HepG2 (cell line): ENCODE measurements at places on chromosomes 5 and 9. TPM values are rescaled to one million over a fixed set of nuclear protein-coding genes. Genes with fewer than 3 reads are reported as not detected.

The GHR gene
- not detected in 2 replicates for total RNA-seq

The MBLAC2 gene
- total RNA-seq = 4.1 and 5.7 TPM in 2 replicates

The UBE2QL1 gene
- total RNA-seq = not detected in 2 replicates

The TAF7 gene
- total RNA-seq = 61.5 and 96.6 TPM in 2 replicates

The TXNDC8 gene
- total RNA-seq = not detected in 2 replicates

The PCDHGC4 gene
- 0.07 TPM in 1 of 2 replicates, not detected in the other for total RNA-seq

The FOXB2 gene
- total RNA-seq = not detected in 2 replicates

The DNAI1 gene
- not detected in 2 replicates for total RNA-seq

The GTF3C4 gene
- total RNA-seq = 12.9 and 21.0 TPM in 2 replicates

The RASGRF2 gene
- 23.6 and 24.6 TPM in 2 replicates for total RNA-seq

The CARD6 gene
- total RNA-seq = 1.4 TPM in 2 replicates

The PDE6A gene
- not detected in 2 replicates for total RNA-seq

The SLC6A19 gene
- 0.02 TPM in 1 of 2 replicates, not detected in the other for total RNA-seq

The SAPCD2 gene
- 35.9 and 42.8 TPM in 2 replicates for total RNA-seq

The HRH2 gene
- total RNA-seq = not detected in 2 replicates

The BASP1 gene
- total RNA-seq = not detected in 2 replicates

The EPB41L4A gene
- total RNA-seq = 0.07 TPM in 1 of 2 replicates, not detected in the other

The PCDHB6 gene
- 0.04 TPM in 1 of 2 replicates, not detected in the other for total RNA-seq

The CORO2A gene
- 14.4 and 19.8 TPM in 2 replicates for total RNA-seq

The PCDHGA3 gene
- not detected in 2 replicates for total RNA-seq

The AP3B1 gene
- 51.2 and 83.8 TPM in 2 replicates for total RNA-seq

The CCL27 gene
- total RNA-seq = not detected in 2 replicates

The CD14 gene
- 0.70 and 1.7 TPM in 2 replicates for total RNA-seq

The RAPGEF6 gene
- 23.3 and 24.6 TPM in 2 replicates for total RNA-seq

The SPATA31D4 gene
- total RNA-seq = not detected in 2 replicates

The PAPPA gene
- 0.08 and 0.09 TPM in 2 replicates for total RNA-seq

The GABRA1 gene
- total RNA-seq = not detected in 2 replicates

The SERF1A gene
- 0.55 and 1.8 TPM in 2 replicates for total RNA-seq

The IFNE gene
- not detected in 2 replicates for total RNA-seq

The PTPRD gene
- 0.35 TPM in 1 of 2 replicates, not detected in the other for total RNA-seq

The GPR150 gene
- total RNA-seq = not detected in 2 replicates
